Right ventricle myocardium inferior (tissue), 1 donor: ENCODE measurements at places on chromosomes 4 and X.

- no peak for DNase-seq
These were observed 61.2 kb downstream of the STK32B start for GRCh38 chr4:5112333-5113095.

- DNase-seq, result no peak
These were observed 18.9 kb upstream of the PCDH10 start for GRCh38 chr4:133130171-133130570.

DNA sequence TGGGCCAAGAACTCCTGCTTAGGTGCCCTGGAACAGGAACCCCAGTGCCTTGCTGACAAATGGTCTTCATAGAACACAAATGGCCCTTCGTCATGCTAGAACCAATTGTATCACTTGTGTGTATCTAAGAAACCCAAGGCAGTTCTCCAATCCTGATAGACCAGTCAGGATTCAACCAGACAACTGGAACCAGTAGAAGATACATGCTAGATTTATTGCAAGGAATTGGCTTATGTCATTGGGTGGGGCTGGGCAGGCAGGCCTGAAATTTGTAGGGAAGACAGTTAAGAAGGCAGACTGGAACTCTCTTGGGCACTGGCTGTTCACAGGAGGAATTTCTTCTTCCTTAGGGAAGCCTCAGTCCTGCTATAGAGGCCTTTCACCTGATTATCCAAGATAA, 17.0 kb upstream of the TBL1X start:
- DNase-seq, result no peak

DNA sequence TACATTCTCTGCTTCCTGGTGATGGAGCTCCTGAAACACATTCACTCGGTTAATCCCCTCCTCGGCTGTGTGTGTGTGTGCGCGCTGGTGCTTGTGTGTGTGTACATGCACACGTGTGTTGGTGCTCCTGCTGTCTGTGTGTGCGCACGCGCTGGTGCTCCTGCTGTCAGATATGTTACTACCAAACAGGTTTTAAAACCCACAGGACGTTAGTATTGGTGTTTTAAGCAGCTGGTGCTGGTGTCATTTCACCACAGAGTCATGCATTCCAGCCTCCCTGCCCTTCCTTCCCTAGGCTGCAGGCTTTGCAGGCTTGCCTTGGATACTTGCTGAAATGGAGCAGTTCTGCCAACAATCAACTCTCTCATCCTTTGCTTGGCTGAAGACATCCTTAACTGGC, 48.1 kb upstream of the CPLX1 start:
- no peak for DNase-seq

GRCh38 chr4:95362906-95363558, 185.7 kb downstream of the UNC5C start:
- no peak for DNase-seq

- DNase-seq, result no peak
These were observed 23.3 kb downstream of the AMER1 start for GRCh38 chrX:64182208-64182607.

DNA sequence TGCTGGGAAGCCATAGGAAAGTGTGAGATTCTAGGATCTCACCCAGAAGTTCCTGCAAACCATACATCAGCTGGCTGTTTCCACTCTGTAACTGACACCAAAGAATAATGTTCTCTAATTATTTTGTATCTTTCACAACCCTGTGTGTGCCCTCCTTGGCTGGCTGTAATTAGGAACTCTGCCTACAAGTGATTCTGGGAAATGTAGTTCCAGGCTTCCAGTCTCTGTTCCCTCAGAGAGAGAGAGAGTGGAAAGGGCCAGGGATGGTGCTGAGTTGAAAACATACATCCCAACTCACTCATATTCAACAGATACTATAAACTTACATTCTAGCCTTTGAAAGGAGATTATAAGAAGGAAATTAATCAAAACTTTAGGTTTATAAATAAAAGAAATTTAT, 57.5 kb upstream of the C1QTNF7 start:
- DNase-seq, result no peak

DNA sequence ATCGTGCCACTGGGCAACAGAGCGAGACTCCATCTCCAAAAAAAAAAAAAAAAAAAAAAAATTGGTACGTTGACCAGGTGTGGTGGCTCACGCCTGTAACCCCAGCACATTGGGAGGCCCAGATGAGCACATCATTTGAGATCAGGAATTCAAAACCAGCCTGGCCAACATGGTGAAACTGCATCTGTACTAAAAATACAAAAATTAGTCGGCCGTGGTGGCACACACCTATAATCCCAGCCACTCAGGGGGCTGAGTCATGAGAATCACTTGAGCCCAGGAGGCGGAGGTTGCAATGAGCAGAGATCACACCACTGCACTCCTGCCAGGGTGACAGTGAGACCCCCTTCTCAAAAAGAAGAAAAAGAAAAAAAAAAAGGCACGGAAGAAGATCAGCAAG, 24.5 kb downstream of the RBMX start:
- DNase-seq, result no peak

DNA sequence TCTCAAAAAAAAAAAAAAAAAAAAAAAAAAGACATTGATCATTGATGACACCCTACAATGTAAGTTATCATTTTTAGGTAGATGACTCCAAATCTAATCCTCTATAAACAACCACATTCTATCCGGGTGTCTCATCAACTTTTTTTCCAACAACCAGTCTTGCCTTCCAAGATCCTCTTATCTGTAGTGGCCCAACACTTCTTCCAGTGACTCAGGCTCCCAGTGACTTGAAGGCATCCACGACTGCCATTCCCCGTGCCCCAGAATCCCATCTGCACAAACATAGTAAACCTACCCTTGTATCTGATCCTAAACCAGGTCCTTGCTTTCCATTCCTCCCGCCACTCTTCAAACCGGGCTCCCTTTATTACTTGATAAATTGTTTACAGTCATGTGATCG, 15.6 kb upstream of the TSPAN5 start:
- DNase-seq, result no peak

DNA sequence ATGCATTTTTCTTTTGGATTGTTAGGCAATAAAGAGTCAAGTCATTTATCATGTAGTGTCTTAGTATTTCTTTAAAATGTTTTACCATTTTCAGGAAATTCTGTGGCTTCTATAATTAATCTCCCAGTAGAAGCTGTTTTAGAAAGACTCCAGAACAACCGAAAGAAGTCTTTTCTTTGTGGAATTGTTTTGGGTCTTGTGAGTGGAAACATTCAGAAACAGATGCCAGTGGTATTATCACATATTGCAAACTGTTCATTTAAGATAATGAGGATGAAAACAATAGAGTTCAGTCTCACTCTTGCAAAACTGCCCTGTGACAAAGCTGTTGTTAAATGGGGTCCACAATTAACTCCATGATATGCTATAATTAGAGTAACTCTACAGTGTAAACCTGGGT, 211.2 kb upstream of the KIT start:
- DNase-seq, result no peak

GRCh38 chr4:22764183-22764582, 71.4 kb downstream of the GBA3 start:
- no peak for DNase-seq

GRCh38 chr4:36385951-36386571, 104.6 kb downstream of the DTHD1 start:
- no peak for DNase-seq

- DNase-seq, result no peak
These were observed 73.0 kb upstream of the FRMPD4 start for GRCh38 chrX:12065251-12065650.

DNA sequence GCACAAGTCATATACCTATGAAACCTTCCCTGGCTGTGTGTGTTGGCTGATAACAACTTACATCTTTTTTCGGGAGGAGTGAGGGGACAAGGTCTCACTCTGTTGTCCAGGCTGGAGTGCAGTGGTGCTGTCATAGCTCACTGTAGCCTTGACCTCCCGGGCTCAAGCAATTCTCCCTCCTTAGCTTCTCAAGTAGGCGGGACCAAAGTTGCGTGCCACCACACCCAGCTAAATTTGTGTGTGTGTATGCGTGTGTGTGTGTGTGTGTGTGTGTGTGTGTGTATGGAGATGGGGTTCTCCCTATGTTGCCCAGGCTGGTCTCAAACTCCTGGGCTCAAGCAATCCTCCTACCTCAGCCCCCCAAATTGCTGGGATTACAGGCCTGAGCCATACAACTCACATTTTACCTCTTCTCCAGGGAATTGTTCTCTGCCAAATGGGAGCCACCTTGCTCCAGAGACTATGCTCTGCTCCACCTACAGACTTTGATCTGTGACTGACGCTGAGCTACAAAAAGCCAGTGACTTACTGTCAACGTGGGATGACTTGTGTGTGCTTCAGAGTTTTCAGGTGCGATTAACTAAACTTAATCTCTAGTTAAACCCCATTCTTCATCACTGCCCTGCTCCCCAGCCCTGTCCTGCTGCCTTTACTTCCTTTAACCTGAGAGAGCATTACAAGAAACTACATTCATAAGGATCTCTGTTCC, 2.0 kb upstream of the BEX4 start:
- no peak for DNase-seq

DNA sequence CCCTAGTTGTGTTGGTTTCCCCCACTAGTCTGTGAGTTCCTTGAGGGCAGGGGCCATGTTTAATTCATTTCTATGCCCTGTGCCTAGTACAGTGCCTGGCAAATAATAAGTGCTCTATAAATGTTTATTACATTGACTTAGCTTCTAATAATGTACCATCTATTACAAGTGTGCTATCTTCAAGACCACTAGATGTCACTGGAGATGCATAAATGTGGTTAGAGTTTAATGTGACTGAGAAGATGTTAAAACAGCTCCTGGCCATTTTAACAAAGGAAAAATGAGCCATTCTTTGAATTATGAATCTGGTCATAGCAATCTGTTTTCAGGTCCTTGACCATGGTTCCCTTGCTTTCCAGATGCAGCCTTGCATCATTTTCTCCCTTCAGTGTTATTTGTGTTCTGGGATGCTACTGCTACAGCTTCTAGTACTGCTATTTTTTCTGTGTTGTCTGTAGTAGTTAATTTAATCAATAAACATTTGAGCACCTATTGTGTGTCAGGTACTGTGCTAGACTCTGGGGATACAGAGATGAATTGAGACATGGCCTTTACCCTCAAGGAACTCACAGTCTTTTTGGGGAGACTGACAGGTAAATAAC, 43.2 kb downstream of the SLC9A6 start:
- DNase-seq, result no peak

GRCh38 chr4:148852092-148852699, 410.0 kb upstream of the NR3C2 start:
- no peak for DNase-seq

DNA sequence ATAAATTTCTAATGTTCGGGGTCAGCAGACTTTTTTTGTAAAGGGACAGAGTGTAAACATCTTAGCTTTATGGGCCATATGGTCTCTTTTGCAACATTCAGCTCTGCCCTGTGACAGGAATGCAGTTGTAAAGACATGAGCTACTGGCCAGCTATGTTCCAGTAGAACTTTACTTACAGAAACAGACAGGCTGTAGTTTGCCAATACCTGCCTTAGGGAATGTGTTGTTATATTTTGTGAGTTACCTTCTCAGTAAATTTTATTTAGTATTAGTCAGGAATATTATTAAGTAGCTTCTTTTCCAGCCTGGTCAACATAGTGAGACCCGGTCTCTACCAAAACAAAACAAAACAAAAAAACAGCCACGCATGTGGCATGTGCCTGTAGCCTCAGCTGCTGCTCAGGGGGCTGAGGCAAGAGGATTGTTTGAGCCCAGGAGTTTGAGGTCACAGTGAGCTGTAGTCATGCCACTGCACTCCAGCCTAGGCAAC, 48.7 kb downstream of the HTT start:
- DNase-seq, result no peak

- DNase-seq, result no peak
These were observed 103.2 kb upstream of the CITED1 start for GRCh38 chrX:72408885-72409284.

DNA sequence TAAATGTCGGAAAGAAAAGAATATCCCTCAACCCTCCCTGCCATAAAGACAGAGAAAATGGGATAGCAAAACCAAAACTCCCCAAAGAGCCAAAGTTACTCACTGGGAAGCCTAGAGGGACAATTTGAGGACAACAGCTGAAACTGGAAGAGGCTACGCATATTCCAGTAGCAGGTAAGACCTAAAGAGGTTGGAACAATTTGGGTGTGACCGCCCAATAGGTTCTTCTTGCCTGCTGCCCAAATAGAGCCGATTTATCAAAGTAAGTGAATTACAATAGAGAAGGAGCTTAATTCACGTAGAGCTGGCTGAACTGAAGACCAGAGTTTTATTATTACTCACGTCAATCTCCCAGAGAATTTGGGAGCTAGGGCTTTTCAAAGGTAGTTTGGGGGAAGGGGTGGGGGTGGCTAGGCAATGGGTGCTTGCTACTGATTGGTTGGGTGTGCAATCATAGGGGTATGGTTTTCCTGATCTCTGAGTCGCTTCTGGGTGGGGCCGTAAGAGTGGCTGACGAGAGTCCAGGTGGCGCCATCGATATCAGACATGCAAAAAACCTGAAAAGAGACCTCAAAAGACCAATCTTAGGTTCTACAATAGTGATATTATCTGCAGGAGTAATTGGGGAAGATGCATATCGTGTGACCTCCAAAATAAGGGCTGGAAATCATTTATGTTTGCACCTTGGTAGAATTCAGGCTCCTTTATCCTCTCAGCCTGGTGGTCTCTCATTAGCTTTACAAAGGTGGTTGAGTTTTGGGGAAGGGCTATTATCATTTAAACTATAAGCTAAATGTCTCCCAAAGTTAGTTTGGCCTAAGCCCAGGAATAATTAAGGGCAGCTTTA, 39.0 kb upstream of the SLC7A3 start:
- DNase-seq, result no peak

GRCh38 chr4:87584222-87584908, 24.0 kb upstream of the DSPP start:
- no peak for DNase-seq

DNA sequence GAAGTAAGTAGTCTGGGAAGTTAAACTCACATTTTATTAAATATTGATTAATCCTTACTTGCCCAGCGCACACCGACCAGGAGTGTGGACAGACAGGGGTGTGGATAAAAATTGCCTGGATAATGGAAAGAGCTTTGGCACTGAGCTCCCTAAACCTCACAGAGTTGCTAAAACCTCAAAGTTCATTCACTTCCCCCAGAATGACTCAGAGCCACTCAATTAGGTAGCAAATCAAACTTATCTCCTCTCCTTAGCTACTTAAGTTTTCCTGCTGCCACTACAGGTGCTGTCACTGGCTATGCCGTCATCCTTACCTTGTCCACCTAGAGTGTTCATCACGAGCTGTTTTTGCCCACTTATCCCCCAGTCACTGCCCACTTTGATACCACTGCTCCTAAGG, 27.0 kb upstream of the MID1IP1 start:
- no peak for DNase-seq

GRCh38 chrX:115269051-115269683, 20.3 kb upstream of the LUZP4 start:
- no peak for DNase-seq

- no peak for DNase-seq
These were observed 22.7 kb downstream of the JADE1 start for GRCh38 chr4:128832243-128832625.

DNA sequence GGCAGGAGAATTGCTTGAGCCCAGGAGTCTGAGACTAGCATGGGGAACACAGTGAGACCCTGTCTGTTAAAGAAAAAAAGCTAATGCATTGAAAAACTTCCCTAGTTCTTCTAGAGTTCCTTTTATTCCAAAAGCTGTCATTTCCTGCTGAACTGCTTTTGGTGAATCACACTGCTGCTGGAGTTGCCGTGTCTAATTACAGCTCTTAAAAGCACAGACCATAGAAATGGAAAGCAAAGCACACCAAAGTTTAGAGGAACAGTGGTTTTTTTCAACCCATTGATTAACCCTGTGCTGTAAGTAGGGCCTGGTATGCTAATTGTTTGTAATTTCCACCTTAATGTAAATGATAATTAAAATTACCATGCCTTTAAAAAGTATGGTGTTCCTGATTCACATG, 52.4 kb downstream of the SEPTIN11 start:
- no peak for DNase-seq
